CD4-positive, alpha-beta T cell treated with Interleukin-6 for 4 hours (primary cell): ENCODE measurements at places on chromosomes 7 and 10.

- DNase-seq, result no peak
Observed at GRCh38 chr7:142669074-142669654, 80.1 kb upstream of the PRSS1 start.

GRCh38 chr10:11231285-11231684 lies 213.6 kb downstream of the CELF2 start:
- DNase-seq, result no peak

GRCh38 chr7:17385612-17386011 lies 87.2 kb downstream of the AHR start:
- no peak for DNase-seq

DNA sequence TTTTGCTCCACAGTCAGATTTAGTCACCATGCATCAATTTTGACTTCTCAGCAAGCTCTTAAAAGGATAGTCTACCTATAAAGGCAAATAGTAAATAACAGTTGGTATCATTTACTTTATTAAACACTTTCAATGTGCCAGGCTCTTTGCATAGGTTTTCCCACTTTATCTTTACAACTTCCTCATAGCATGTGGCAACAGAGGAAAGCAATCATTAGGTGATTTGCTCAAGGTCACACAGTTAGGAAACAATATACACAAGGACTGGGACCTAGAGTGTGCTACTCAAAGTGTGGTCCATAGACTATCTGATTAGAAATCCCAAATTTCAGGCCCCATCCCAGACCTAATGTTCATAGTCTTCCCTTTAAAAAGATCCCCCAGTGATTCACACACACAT lies 212.3 kb downstream of the MTERF1 start:
- no peak for DNase-seq

- no peak for DNase-seq
Observed at GRCh38 chr7:111137296-111138192, 46.6 kb downstream of the LRRN3 start.

- no peak for DNase-seq
Observed at GRCh38 chr7:26188206-26188956, 12.2 kb downstream of the HNRNPA2B1 start.
